ENCODE measurements at places on chromosomes 1 and 21. TPM values are rescaled to one million over a fixed set of nuclear protein-coding genes. Genes with fewer than 3 reads are reported as not detected.

DNA sequence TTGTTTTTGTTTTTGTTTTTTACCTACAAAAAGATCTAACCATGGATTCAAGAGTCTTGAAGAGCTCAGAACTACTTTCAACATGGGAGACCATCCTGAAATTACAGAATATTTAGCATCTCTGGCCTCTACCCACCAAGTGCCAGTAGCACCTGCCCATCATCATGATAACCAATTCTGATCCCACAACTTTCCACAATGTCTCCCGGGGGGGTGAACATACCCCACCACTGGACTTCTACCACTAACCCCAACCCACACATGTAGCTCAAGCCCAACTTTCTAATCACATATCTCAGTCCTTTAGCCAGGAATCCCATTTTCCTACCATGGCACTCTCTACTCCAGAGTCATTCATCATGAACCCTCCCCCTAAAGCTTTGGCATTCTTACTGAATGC lies 15.7 kb upstream of the IFNAR2 start:
- DNase-seq: no peak
- no peak overlapping the region for H3K4me3 ChIP-seq
- H3K4me1 ChIP-seq: peaks cover 6% of the 10 kb centered on the region
- H3K27ac ChIP-seq: no peak overlapping the region
- H3K36me3 ChIP-seq: no peaks in the 10 kb centered on the region

MYOM3 gene
- 1.6 TPM for total RNA-seq

DNA sequence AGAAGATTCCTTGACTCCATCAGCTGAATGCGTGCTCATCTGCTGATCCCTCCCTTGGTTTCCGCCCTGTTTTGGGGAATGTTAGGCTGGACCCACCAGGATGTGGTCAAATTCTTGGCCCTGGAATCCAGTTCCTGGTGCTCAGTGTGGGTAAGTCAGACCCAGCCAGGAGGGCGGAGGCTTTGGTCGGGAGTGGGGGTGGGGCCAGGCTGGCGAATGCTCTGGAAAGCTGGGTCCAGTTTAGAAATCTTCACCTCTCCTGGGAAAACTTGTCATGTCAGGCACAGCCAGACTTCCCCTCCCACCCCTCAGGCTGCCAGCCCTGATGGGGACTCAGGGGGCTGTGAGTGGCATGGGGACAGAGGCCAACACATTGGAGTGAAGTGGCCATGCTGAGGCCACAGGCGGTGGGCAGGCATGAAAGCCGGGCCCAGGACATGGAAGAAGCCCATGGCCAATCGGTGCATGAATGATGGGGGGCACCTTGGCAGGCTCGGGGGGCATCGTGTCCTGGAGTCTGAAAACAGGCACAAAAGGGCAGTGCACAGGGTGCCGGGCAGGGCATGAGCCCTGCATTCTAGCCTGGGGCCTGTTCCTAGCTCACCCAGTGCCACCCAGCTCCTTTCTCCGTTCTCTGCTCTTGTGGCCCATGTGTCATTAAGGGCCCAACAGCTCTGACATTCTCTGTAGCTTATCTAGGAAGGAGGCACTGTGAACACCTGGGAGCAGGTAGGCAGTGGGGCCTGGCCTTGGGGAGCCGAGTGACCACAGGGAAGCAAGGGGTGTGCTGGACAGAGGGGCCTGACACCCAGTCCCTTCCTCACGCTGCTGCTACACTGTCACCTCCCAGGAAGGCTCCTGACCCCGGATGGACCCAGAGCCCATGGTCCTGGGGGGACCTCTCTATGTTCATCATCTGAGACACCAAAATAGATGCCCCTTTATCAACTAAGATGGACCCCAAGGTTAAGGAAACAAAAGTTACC lies 14.6 kb upstream of the PADI1 start:
- no peak overlapping the region for H3K4me3 ChIP-seq
- no peak overlapping the region for H3K27ac ChIP-seq
- no peaks in the 10 kb centered on the region for H3K4me1 ChIP-seq
- DNase-seq: no peak

DNA sequence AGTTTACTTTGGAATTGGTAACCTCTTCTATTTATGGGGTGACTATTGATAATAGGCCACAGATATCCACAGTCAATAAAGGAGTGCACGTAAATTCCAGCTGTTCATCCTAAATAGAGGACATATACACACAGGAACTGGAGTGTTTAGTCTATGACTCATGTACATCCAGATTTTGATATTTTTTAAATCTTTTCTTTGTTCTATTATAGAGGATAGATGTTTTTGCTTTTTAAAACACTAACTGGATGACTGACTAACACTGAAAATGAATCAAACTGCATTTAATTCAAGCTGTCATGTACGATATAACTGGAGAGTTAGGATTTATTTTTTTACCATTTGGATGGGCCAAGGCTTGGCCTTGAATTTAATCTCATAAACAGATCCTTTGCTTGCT lies 45.9 kb downstream of the RGL1 start:
- no peaks in the 10 kb centered on the region for H3K36me3 ChIP-seq
- no peaks in the 10 kb centered on the region for H3K4me1 ChIP-seq
- H3K27me3 ChIP-seq: no peaks in the 10 kb centered on the region

WNT9A gene
- 1.2 TPM for total RNA-seq

DNA sequence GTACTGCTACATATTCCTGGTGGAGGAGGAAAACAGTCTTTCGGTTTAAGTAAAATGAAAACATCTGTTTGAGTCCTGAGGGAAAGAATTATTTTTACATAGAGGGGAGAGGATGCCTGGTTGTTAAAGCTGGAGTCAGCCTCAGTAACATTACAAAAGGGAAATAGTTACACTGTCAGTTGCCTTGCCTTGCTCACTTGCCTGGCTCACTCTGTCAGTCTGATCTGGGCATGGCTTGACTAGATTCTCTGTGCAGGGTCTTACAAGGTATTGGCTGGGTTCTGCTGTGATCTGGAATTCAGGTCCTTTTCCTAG lies 8.4 kb upstream of the UBE2U start:
- no peaks in the 10 kb centered on the region for H3K27me3 ChIP-seq
- H3K4me3 ChIP-seq: no peak overlapping the region
- no peak for DNase-seq
- no peaks in the 10 kb centered on the region for H3K36me3 ChIP-seq

Measured in thoracic aorta (tissue), 2 donors.